ENCODE measurements at places on chromosomes 13 and 19.

DNA sequence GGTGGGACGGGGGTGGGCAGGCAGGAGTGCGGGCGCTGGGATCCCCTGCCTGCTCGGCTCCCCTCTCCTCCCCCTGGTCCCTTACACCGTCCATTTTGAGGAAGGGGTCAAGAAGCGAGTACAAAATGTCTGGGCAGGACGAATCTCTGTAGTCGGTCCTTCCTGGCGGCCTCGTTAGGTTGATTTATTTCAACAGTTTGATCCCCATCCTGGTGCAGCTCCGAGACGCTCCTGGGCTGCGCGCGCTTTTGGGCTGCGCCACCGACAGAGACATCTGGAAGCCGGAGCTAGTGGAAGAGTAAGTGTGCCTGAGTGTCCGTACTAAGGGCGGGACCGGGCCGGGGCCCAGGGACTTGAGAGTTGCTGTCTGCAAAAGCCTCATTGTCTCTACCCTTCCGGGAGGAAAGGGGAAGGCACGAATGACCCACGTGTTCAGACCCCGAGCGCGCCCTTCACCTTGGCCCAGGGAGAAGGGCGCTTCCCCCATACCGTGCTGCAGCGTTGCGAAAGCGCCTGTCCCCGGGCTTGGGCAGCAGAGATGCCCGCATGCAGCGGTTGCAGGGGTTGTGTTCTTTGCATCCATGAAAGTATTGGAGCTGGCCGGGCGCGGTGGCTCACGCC, 1.8 kb downstream of the ZNF114 start:
- no peak for DNase-seq

GRCh38 chr13:63501702-63502101, 2086.1 kb upstream of the PCDH20 start:
- no peak for DNase-seq

DNA sequence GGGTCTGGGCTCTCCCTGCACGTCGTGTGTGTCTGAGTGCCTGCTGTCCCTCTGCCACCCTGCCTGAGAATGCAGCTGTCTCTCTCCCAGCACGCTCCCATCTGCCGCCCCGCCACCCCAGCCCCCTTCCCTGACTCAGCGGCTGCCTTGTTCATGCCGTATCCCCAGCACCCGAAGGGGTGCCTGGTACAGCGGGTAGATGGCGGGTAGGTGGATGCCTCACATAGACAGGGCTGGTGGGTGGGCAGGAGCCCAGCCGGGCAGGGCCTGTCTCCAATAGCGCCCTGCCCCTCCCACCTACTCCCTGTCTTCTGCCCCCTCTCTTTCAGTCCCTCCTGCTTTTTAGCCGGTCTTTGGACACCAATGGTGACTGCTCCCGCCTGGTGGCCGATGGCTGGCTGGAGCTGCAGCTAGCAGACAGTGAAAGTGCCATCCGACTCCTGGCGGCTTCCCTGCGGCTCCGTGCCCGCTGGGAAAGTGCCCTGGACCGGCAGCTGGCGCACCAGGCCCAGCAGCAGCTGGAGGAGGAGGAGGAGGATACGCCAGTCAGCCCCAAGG, 30.3 kb downstream of the DHX34 start:
- DNase-seq = no peak

DNA sequence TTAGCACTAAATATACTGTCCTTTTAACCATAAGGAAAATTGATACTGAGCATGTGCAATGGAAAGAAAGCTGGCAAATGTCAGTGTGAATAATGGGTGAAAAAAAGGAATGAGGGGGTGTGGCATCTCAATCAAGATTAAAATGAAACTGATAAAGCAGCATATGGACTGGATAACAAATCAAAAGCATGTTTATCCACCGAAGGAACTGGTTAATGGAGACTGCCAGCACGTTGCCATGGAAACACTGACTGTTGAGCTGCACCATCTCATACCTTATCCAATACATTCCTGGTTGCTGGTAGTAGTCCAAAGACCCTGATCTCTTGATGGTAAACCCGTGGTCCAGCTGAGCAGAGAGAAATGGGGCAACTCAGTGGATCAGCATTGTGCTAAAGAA, 311.4 kb upstream of the MAB21L1 start:
- no peak for DNase-seq

GRCh38 chr19:7657131-7657751, 11.6 kb upstream of the RETN start:
- DNase-seq = no peak

GRCh38 chr13:19632915-19633478, 462 bp upstream of the MPHOSPH8 start:
- DNase-seq = no peak

- no peak for DNase-seq
Observed at GRCh38 chr13:112999414-113000177, 30.6 kb downstream of the MCF2L start.

DNA sequence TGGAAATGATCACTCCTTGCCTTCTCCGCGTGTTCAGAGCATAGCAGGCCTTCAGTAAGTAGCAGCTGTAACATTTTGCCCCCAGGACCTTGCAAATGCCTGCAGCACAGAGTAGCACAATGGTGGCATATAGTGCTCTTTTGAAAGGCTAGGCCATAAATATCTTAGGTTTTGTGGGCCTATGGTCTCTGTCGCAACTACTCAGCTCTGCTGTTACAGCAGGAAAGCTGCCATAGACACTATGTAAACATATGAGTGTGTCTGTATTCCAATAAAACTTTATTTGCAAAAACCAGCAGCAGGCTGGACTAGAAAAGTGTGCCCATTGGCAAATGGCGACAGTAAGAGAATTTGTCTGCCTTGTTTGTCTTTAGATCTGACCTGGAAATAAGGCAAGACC, 9.4 kb downstream of the ITPKC start:
- no peak for DNase-seq

- no peak for DNase-seq
Observed at GRCh38 chr19:8491574-8491973, 10.9 kb downstream of the PRAM1 start.

GRCh38 chr19:15101479-15102082, 5.6 kb upstream of the SYDE1 start:
- no peak for DNase-seq

- DNase-seq = no peak
Observed at GRCh38 chr13:112622375-112622774, 34.4 kb upstream of the TUBGCP3 start.

GRCh38 chr13:26914624-26915023, 154.0 kb upstream of the GPR12 start:
- no peak for DNase-seq

DNA sequence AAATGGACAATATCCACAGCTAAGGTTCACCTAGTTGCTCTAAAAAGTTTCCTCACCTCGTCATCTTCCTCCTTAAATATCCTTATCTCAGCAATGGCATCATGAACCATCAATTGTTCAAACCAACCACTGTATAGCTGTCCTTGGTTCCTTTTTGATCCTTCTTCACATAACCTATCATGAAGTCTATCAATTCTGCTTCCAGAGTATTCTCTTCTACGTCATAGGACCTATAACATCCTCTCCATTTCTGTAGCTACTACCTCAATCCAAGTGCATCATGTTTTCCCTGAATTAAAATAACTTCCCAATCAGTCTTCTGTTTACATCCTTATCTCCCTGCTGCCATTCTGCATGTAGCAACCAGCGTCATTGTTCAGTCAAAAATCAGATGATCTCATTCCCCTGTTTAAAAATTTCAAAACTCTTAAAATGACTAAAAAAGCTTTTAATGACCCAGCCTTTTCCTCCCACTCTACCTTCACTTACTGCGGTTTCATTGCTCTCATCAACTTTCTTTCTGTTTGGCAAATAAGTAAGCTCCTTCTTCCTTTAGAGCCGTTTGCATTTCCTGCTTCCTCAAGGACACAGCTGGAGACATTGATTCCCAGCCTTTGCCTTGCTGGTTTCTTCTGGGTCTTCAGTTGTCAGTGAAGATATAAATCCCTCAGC, 223.9 kb upstream of the MIR17HG start:
- no peak for DNase-seq

DNA sequence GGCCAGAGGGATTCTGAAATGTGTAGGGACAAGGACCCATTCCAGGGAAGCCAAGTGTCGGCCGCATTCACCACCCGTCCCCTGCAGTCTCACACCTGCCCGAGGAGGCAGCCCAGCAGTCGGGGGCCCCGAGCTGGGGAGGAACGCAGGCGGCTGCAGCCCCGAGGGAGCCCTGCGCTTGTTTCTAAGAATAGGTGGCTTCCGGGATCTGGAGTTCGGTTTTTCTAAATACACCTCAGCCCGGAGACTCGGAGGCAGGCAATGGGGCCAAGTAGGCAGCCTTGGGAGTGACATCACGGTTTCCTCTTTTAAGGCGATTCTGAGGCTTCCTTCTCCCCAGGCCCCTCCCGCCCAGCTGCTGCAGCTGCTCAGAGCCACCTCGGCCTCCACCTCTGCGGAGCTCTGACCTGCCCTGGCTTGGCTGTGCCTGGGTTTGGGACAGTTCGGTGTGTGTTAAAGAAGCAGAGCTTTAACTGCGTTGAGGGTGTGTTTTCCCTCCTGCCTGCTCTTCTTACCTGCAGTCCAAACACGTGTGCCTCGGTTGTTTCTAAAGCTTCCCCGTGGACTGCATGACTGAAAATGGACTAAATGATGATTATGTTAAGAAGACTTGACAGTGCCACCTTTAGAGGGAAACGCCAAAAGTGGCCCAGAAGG, 80.5 kb downstream of the COL4A2 start:
- DNase-seq = no peak

DNA sequence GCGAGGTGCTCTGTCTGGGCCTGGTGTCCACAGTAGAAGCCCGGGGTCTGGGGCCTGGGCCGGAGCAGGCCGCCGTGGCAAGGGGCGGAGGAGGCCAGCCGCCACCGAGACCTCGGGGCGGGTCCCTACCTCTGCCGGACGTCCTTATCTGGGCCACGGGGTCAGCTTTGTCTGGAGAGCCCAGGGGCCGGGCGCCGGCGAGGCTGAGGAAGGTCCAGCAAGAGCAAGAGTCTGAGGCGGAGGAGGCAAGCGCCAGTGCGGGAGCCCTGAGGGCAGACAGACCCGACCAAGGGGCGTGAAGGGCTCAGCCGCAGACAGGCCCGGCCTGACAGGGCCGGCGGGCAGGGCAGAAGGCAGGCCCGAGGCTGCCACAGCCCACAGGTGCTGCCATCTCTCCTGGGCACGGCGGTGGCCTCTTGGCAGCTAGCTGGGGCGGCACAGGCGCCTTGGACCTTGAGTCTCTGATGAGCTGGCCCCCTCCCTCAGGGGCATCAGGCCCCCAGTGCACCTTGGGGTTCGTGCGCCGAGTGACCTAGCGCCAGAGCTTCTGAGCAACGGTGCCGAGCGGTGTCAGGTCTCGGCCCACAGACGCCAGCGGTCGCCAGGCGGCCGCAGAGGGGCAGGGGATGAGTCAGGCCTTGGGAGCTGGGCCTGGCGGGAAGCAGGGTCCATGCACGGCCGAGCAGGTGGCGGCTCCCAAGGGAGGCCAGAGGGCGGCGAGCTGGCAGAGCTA, 19.1 kb upstream of the AKAP8 start:
- DNase-seq = no peak

GRCh38 chr19:4916292-4917082, 7.2 kb downstream of the UHRF1 start:
- DNase-seq = no peak

DNA sequence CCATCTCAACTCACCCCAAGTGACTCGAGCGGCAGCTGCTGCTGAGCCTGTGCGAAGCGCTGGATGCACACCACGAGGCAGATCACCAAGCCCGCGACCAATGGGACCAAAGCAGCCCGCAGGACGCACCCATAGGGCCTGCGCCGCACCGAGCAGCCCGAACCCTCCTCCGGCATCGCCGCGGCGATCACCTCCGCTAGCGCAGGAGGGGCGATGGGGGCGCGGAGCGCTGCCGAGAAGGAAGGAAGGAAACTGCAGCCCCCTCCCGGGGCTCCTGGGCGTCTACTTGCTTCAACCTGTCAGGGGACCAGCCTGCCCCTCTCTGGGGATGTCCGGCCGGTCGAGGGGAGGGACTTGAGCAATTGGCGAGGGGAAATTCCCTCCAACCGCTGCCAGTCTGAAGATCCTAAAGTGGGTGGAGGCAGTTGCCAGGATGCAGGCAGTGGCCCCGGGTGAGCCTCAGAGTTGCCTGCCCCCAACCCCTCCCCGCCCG, at the start of gene CD70:
CD70 (minus strand) TSS at position 324 of the 493 bp plus-strand sequence; CDS start at position 176, 148 bp downstream.
- DNase-seq = no peak

GRCh38 chr13:60662595-60662994, 265.6 kb downstream of the TDRD3 start:
- DNase-seq = no peak
